Amniotic epithelial cell (primary cell): ENCODE measurements at places on chromosomes 4 and X.

DNA sequence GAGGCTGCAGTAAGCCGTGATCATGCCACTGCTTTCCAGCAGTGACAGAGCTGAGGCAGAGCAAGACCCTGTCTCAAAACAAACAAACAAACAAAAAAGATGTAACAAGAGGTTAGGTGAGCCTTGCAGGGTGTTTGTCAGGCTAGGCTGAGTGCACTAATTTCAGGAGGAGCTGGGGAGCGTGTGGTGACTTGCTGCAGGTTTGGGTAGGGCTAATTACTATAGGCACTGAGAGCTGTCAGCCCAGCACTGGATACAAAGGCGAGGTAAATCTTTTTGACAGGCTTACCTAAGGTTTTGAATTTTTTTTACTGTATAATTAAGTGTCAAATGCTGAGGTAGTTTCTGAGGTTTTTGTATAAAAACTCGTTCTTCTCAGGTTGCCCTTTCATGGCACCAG is 29.8 kb upstream of the SH3D19 start:
- no peak for DNase-seq

DNA sequence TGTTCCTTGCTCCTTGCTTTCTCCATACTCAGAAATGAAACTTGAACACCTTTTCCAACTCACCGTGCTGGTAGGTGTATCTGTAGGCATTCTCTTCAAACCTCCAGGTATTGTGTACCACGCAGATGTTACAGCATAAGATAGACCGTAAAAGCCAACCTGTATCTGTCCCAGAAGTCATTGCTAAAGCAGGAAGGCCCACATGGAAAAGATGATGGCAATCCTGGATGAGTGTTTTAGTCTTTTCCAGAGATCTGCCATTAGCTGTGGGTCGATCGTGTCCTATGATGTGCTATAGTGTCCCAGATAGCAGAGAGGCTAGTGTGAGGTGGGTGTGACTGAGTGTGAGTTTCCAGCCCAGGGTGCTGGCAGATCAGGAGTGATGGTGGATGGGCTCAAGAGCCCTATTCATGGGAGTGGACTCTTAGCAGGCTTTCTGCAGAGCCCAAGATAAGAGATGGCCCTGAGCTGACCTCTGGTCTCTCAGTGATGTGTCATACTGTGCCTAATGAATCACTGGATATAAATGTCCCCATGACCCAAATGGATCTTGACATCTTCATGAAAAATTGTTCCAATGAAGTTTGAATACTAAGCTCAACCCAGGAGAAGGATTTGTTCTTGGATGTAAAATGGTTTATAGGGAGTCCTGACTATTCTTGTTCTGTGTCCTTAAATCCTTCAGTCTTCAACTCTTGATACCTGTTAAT is 69.1 kb upstream of the WDR1 start:
- no peak for DNase-seq

DNA sequence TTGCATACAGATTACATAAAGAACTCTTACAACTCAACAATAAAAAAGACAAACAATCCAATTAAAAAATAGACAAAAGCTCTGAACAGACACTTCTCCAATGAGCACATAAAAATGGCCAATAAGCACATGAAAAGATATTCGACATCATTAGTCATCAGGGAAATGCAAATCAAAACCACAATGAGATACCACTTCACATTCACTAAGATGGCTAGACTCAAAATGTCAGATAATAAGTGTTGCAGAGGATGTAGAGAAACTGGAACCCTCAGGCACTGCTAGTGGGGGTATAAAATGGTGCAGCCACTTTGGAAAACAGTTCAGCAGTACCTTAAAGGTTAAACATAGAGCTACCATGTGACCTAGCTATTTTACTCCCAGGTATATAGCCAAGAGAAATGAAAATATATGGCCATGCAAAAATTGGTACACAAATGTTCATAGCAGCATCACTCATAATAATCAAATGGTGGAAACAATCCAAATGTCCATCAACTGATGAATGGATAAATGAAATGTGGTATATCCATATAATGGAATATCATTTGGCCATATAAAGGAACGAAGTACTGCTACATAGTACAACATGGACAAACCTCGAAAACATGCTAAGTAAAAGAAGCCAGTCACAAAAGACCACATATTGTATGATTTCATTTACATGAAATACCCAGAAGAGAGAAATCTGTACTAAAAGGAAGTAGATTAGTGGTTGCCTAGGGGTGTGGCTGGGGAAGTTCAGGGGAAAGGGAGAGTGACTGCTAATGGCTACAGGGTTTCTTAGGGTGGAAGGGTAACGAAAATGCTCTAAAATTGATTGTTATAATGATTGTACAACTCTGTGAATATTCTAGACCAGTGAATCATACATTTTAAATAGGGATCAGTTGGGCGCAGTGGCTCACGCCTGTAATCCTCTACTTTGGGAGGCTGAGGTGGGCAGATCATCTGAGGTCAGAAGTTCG is 29.4 kb downstream of the SASH3 start:
- DNase-seq: peak; percentile 62

- peak; percentile 10 for DNase-seq
Observed at GRCh38 chrX:106875151-106875550, 28.0 kb downstream of the RIPPLY1 start.

DNA sequence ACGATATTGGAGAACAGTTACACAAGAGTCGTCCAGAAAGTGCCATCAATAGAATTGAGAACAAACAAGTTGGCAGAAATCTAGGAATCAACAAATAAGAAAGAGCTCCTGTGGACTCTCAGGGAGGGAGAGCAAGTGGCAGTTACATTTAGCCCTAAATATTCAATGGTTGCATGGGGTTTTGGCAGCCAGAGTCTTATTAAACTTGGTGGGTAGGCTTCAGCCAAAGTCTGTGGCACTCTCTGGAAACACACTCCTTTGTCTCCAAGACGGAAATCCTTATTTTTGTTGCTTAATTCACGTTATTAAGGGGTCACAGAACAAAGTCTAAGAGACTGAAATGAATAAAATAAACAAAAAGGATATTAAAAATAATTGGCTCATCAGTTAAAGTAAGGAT is 742.2 kb upstream of the ATOH1 start:
- DNase-seq: no peak

- no peak for DNase-seq
Observed at GRCh38 chr4:2154215-2154740, 87.6 kb downstream of the HAUS3 start.

GRCh38 chr4:148770377-148770776 is 328.2 kb upstream of the NR3C2 start:
- DNase-seq: no peak
